ENCODE measurements at places on chromosomes 3 and 15. TPM values are rescaled to one million over a fixed set of nuclear protein-coding genes. Genes with fewer than 3 reads are reported as not detected.

Gene SERINC4
- 0.24 TPM for total RNA-seq

Gene TTBK2
- total RNA-seq, result 7.7 TPM

DNA sequence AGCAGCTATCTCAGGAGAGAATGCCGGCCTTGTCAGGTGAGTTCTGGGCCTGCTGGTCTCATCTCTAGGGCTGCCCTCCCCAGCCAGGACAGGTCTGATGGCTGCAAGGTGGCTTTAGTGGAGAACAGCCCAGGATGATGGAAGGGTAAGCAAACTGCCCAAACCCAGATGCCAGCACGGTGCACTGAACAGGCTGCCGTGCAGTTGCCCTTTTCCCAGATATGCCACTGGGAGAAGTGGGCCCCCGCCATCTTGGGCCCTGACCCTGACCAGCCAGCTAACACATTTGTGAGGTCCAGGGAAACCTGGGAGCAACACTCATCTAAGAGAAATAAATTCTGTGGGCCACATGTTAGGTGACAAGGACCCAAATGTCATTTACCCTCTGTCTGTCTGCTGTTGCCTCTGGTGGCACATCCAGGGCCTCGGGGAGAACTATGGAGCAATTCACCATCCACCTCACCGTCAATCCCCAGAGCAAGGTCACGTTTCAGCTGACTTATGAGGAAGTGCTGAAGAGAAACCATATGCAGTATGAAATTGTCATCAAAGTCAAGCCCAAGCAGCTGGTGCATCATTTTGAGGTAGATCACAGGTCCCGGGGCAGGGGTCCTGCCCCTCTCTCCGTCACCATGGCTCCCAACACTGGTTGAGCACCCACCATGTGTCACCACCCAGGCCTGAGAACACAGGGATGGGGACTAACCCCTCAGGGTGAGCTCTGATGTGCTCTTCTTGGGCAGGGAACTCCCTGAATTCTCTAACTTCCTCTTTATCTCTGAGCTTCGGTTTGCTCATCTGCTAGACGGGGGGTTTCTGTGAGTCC lies 1.8 kb downstream of the ITIH1 start:
- H3K36me3 ChIP-seq, result no peaks in the 10 kb centered on the region
- no peaks in the 10 kb centered on the region for H3K27me3 ChIP-seq
- DNase-seq, result no peak
- no peak overlapping the region for H3K4me3 ChIP-seq
- H3K4me1 ChIP-seq, result peaks cover 19% of the 10 kb centered on the region

DNA sequence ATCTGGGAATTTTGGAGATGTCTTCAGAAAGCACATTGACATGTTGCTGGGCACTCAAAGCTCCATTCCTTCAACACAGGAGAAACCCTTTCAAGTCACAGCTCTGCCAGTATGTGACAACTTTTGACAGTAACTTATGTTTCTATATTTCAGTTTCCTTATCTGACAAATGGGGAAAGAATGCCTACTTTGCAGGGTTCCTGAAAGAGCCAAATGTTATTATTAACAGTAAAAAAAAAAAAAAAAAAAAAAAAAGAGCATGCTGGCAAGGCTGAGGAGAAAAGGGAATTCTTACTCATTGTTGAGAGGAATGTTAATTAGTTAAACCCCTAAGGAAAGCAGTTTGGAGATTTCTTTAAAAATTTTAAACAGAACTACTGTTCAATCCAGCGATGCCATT lies 272.5 kb upstream of the TGFBR2 start:
- no peak for DNase-seq
- no peak overlapping the region for H3K27ac ChIP-seq
- H3K27me3 ChIP-seq, result no peaks in the 10 kb centered on the region
- H3K36me3 ChIP-seq, result no peaks in the 10 kb centered on the region
- H3K4me3 ChIP-seq, result no peak overlapping the region

- DNase-seq, result no peak
- H3K27ac ChIP-seq, result peak overlapping the region; percentile 1
- peaks cover 14% of the 10 kb centered on the region for H3K4me1 ChIP-seq
- H3K27me3 ChIP-seq, result no peaks in the 10 kb centered on the region
- no peaks in the 10 kb centered on the region for H3K36me3 ChIP-seq
- no peak overlapping the region for H3K4me3 ChIP-seq
These were observed 80.5 kb upstream of the CDIN1 start for GRCh38 chr15:36498916-36499315.

DNA sequence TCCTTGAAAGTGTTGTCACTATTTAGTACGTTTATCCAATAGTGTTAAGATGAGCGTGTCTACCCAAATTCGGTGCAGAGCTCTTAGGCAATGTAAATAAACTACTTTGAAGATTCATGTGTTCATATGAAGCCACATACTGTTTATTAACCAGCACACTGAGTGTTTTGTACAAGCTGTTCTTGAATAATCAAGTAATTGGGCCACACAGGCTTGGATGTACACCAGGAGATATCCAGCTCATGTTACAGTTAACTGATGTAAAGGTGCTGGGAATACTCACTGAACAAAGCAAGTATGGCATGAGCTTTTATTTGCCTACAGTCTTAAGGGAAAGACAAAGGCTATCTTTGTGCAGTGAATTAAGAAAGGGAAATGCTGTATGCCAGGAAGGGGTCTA lies 632 bp upstream of the DHX36 start:
- peak overlapping the region; percentile 98 for H3K27ac ChIP-seq
- H3K27me3 ChIP-seq, result no peaks in the 10 kb centered on the region
- no peaks in the 10 kb centered on the region for H3K36me3 ChIP-seq
- peaks cover 20% of the 10 kb centered on the region for H3K4me1 ChIP-seq
- DNase-seq, result peak; percentile 28
- peak overlapping the region; percentile 68 for H3K4me3 ChIP-seq

GRCh38 chr3:146464005-146464595 lies 5.3 kb downstream of the PLSCR2 start:
- no peaks in the 10 kb centered on the region for H3K27me3 ChIP-seq
- DNase-seq, result no peak
- no peak overlapping the region for H3K4me3 ChIP-seq
- no peaks in the 10 kb centered on the region for H3K4me1 ChIP-seq
- no peak overlapping the region for H3K27ac ChIP-seq

DNA sequence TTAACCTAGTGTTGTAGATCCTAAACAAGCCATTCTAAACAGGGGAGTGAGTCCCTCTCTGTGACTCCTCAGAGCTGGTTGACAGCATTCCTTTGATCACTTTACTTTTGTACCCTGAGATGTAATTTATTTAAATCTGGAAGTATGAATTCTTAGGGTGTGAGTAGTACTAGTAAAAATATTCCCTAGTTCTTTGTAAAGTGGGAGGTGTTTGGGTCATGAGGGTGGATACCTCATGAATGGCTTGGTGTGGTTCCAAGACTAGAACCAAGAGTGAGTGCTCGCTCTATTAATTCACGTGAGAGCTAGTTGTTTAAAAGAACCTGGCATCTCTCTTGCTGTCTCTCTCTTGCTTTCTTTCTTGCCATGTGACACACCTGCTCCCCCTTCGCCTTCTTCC lies 223.7 kb downstream of the SQOR start:
- H3K27me3 ChIP-seq, result no peaks in the 10 kb centered on the region
- no peak overlapping the region for H3K27ac ChIP-seq
- DNase-seq, result no peak
- H3K4me3 ChIP-seq, result no peak overlapping the region
- H3K4me1 ChIP-seq, result peaks cover 9% of the 10 kb centered on the region
- H3K36me3 ChIP-seq, result no peaks in the 10 kb centered on the region

All from hepatocyte (in vitro differentiated cells).